NCI-H1417 treated with DMSO at 0.1 percent for 48 hours (cell line): ENCODE measurements at places on chromosomes 12 and 14.

GRCh38 chr12:89712706-89713105 is 4.1 kb upstream of the ATP2B1 start:
- no peak for DNase-seq

DNA sequence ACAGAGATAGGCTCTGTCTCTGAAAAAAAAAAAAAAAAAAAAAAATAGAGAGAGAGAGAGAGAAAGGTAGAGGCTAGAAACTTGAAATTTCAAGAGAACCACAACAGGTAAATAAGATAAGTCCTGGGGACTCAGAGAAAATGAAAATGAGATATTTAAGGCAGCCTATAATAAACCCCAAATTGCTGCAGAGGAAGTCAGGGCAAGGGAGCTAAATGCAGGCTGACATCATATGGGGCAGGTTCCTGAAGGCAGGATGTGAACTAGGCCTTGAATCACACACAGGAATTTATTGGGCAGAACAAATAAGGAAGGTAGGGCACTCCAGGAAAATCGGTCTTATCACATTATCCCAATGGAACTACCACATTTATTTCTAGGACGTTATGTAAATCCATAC is 54.9 kb upstream of the NUDT4 start:
- no peak for DNase-seq

GRCh38 chr14:83702619-83703018 is 1827.3 kb upstream of the FLRT2 start:
- no peak for DNase-seq

GRCh38 chr12:86233126-86233525 is 23.1 kb downstream of the MGAT4C start:
- DNase-seq, result peak; percentile 79

- DNase-seq, result no peak
Measured at GRCh38 chr14:61552241-61552640, 143.1 kb upstream of the HIF1A start.

- no peak for DNase-seq
Measured at GRCh38 chr14:23580948-23581281, 2.3 kb upstream of the JPH4 start.

GRCh38 chr14:70107309-70107708 is 81.4 kb downstream of the SLC8A3 start:
- no peak for DNase-seq

DNA sequence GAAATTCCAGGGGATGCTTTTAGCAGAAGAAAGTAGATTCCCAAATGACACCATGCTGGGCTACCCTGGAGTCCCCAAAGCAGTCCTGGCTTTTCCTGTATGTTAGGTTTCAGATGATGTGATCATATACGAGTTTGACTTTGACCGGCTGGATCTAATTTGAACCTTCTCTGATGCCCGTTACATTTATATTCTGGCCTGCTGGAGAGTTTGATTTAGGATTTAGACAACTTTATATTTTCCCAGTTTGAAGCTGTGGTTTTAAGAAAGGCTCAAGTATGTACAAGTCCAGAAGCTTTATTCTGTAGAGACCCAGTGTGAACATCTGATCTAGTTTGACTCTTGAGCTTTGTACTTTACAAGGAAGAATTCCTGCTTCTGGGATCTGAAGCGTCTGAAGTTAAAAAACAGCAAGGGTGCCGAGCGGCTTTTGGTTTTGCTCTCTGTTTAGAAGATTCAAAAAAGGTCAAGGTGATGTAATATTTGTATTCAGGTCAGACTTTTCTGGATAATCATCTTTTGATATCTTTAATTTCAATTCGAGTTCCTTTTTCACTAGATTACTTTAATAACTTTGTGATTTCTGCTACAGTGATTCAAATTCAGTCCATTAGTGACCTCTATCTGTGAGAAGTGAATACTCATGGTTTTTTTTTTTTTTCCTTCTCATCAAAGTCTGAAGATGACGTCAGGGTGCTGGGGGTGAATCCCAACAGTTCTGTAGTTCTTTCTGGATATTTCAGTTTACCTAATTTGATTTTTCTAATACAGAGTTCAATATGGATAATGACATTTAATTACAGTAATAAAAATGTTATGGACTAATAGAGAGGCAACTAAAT is 6.3 kb downstream of the FLRT2 start:
- no peak for DNase-seq

DNA sequence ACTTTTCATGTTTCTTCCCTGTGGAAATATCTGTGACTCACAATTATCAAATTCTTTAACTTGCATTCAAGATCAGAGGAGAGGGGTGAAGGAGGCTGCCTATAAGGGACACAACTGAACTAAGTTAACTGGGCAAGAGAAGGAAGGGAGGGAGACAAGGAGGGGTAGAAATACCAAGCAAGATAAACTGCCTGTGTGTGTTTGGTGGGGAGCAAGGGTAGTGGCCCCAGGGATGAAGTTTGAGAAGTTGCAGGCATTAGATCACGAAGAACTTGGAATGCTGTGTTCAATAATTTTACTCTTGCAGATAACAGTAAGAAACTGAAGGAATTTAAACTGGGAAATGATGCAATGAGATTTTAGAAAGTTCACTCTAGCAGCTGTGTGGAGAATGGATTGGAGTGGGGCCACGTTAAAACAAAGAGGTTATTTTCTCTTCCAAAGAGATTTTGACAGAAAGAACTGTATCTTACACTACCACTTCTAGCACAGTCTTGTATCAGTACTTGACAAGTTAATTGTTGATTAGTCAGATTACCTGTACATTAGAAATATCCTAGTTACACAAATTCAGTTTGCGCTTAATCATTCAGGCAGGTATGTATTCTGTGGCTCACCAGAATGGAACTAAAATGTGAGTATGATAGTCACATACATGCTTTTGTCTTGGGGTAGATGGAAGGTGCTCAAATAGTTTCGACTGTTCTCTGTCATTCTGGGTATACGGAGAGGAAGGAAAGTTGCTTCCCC is 7.4 kb downstream of the PKP2 start:
- no peak for DNase-seq

DNA sequence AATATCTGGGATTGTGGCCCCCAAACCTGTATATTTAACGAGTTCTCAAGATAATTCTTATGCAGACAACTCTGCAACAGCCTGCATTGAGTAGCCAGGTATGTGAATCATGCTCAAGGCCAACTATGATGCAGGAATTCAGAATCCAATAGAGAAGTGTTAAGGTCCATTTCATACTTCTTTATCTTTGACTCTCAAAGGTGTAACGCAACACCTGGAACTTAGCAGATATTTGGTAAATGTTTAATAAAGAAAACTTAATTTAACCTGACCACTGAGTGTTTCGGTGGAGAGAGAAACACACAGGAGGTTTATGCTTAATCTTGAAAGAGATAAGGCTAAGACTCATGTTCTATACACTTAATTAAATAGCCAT is 156.5 kb upstream of the PLEKHG7 start:
- no peak for DNase-seq

- DNase-seq, result no peak
Measured at GRCh38 chr14:78950649-78951048, 780.5 kb downstream of the NRXN3 start.

GRCh38 chr12:93156086-93156716 is 221.5 kb upstream of the NUDT4 start:
- peak; percentile 85 for DNase-seq

- DNase-seq, result no peak
Measured at GRCh38 chr14:25004389-25004809, 45.5 kb downstream of the STXBP6 start.

GRCh38 chr12:106583242-106584103 is 669 bp downstream of the RFX4 start:
- DNase-seq, result no peak

- no peak for DNase-seq
Measured at GRCh38 chr14:32825058-32825457, 113.6 kb upstream of the NPAS3 start.

DNA sequence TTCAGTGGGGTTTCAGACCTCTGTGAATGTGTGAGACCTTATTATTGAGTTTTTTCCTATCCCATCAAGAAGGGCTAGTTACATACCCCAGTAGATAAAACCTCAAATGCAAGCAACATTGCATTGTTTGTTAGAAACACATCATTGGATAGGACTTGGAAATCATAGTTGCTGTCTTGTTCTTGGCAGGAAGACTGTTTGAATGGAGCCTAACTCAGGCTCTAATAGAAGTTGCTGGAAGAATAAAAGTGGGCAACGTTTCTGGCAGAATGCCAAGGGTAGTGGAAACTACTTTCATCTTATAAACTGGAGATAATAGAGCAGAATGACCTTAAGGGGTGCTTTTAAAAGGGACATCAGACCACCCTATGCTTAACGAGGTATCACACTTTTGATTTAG is 9.9 kb upstream of the PTHLH start:
- no peak for DNase-seq

GRCh38 chr14:105026033-105026785 is 5.3 kb upstream of the CDCA4 start:
- DNase-seq, result no peak

DNA sequence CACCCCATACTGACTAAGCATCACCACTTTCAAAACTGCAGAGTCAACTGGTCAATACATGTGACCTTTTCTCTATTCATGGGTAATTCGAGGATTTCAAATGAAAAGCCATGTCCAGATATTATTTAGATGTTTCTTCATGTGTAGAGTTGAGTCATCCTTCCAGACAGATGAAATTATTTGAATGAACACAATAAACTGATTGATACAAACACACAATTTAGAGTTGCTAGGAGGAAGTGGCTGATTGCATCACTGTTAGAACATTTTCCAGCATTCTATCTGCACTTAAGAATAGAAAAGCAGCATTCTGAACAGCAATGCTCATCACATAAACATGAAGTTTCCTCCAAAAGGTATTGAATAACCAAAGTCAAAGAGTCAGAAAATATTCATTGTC is 273.5 kb upstream of the SOX5 start:
- no peak for DNase-seq

GRCh38 chr14:104169005-104169698 is 30.8 kb downstream of the KIF26A start:
- no peak for DNase-seq

- DNase-seq, result no peak
Measured at GRCh38 chr12:69894800-69895383, 69.9 kb downstream of the MYRFL start.

DNA sequence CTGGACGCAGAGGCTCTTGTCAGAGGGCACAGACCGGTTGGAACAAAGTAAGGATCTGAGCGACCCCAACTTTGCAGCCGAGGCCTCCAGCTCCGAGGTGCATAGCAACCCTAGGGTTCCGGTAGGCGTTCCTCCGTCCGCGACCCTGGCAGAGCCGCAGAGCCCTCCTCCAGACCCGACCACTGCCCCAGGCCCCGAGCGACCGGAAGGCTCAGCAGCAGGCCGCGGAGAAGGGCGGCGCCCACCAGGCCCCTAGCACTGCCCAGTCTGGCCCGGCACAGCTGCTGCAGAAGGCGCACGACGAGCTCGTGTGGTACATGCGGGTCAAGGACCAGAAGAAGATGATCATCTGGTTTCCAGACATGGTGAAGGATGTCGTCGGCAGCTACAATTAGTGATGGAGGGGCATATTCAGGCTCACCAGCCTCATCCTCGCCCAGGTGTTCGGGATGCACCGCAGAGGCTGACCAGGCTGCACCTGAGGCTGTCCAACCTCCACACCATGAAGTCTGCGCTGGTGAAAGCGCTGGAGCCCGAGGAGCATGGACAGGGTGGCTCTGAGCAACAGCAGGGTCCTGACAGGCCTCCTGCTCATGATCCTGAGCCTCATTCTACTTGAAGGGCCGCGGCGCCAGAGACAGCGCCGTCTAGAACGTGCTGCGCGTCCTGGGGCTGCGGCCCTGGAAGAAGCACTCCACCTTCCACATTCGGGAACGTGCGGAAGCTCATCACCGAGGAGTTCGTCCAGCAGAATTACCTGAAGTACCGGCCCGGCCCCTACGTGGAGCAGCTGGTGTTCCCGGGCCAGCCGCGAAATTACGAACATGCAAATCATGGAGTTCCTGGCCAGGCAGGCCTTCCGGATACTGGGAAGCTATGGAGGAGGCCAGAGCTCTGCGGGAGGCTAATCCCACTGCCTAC is 24.5 kb downstream of the CAPS2 start:
- DNase-seq, result no peak

GRCh38 chr12:127716166-127716565 is 550.8 kb upstream of the TMEM132C start:
- DNase-seq, result no peak

DNA sequence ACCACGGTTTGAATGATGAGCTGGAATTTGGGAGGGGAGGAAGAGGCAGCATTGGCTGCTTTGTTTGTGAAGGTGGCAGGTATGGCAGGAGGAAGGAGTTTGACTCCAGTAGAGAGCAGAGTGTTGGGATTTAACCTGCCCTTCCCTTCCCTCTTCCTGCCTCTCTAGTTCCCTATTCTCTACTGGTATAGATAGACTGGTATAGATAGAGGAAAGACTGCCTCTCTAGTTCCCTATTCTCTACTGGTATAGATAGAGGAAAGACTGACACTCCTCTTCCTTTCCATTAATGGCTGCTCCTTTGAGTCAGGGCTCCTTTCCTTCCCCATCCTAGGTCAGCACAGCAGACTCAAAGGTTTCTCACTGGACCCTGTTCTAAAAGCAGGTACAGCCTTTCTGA is 8.4 kb upstream of the SYCP3 start:
- DNase-seq, result no peak

GRCh38 chr12:117028254-117028653 is 71.0 kb downstream of the TESC start:
- DNase-seq, result no peak

- DNase-seq, result no peak
Measured at GRCh38 chr12:117587631-117588287, 226.3 kb upstream of the NOS1 start.

GRCh38 chr12:95085612-95086011 is 12.2 kb upstream of the NR2C1 start:
- no peak for DNase-seq

- no peak for DNase-seq
Measured at GRCh38 chr14:99966912-99967311, 98.3 kb upstream of the EVL start.

DNA sequence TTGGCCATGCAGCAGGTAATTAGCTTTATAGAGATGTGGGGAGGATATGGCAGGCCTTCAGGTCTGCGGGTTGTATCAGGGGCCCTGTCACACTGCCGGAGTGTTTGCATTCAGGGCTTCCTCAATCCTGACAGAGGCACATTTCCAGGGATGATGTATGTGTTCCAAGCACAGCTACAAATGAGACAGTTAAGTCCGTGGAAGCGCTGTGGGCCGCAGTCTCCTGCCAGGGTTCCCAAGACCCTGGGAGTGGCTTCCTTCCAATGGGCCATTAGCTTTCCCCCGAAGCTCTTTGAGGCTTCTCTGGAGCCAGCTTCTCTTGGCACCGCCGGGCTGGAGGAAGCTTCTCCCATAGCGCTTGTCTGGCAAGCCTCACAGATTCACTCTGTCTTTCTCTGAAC is 1524.7 kb upstream of the TMEM132C start:
- no peak for DNase-seq

- no peak for DNase-seq
Measured at GRCh38 chr14:89288114-89288513, 128.9 kb downstream of the FOXN3 start.

- no peak for DNase-seq
Measured at GRCh38 chr12:57165741-57166140, 18.3 kb upstream of the LRP1-AS start.
